ENCODE measurements at places on chromosomes 3 and 15.

DNA sequence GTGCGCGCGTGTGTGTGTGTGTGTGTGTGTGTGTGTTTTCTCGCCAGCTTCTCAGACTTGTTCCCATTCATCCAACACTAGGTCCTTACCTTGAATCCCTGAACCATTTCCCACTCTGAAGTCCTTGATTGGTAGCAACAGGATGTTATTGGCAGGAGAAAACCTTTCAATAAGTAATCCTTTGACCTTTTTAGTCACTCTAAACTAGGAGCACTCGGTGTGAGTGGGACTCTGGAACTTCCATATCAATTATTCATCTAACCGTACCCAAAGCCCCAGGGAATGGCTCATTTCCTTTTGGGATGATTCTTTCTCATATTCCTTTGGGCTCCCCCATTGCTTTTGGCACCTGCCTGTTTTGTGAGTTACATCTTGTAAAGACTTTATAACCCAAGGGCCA lies 140.2 kb upstream of the SPRED1 start:
- no peak for DNase-seq

DNA sequence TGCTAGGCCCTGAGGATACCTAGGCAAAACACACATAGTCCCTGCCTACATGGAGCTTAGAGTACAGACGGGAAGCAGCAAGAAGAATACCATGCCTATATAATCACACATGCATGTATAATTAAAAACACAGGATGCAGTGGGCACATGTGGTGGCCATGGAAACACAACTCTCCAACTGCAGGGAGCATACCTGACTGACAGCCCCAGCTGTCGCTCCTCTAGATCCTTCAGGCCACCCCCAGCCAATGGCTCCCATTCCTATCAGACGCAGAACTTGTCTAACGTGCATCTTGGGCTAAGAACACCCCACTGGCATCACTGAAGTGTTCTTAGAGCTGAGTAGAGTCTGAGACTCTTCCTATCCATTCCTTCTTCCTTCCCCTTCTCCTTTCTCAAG lies 125.5 kb upstream of the FRMD4B start:
- no peak for DNase-seq

GRCh38 chr15:36831125-36831903 lies 251.9 kb downstream of the CDIN1 start:
- DNase-seq = no peak

DNA sequence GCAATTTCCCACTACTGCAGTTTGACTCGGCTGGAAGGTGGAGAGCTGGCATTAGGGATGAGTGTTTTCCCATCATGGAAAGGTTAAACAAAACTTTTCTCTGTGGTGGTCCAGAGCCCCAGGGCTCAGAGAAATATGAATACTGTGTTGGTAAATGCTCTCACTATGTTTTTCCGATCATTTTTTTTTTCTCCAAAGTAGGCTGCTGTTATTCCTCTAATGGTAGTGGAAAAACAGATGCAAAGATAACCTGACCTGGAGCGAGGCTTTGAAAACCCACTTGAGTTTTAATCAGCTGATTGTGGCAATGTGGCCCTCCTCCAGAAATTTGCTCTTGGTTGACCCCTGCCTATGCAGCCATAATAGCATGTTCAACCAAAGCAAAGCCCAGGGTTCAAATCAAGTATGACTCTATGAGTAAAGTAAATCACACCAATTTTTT lies 320.8 kb upstream of the CTNNB1 start:
- DNase-seq = no peak

- DNase-seq = no peak
These were observed 25.1 kb downstream of the FSTL1 start for GRCh38 chr3:120425572-120426250.

- no peak for DNase-seq
These were observed 15.0 kb downstream of the KLF15 start for GRCh38 chr3:126342211-126342610.

- DNase-seq = no peak
These were observed 140.4 kb upstream of the CCDC54 start for GRCh38 chr3:107236655-107237337.

- no peak for DNase-seq
These were observed 27.1 kb downstream of the HEG1 start for GRCh38 chr3:125028657-125029056.

Measured in activated T-helper 1 cell treated with anti-CD3 and anti-CD28 coated beads, Interleukin-2, amount 50 U/mL, for 16 hours (primary cell).